NCI-H748 treated with DMSO at 0.1 percent for 48 hours (cell line): ENCODE measurements at places on chromosomes 7 and 10.

DNA sequence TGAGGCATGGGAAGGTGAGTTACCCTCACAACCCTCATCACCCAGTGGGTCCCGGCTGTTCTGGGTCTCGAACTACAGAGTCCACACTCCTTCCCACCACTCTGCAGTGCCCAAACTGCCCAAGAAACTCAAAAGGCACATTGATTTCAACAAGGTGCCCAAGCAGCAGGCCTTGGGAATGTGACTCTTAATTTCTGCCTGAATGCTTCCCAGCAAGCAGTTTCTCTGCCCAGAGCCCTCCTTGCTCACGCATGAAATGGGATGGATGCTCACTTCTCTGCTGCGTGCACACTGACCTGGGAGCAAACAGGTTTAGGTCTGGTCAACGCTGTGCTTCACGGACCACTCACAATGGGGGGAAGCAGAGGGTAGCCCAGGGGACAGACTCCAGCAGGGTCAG, 77.9 kb downstream of the GRB10 start:
- DNase-seq, result no peak

DNA sequence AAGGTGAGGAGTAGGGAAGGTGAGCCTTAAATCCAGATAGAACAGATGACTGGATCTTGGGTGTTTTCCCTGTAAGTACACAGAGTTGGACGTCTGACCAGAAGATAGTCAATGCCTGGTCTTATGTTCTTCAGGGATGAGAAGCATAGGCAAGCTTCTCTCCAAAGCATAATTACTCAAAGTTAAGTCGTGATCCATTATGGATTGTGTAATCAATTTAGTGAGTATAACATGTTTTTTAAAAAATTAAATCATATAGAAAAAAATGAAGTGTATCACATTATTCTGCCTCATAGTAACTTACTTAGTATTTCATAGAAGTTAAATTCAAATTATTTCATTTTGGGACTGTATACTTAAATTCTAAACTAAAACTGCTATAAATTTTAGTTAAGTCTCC, 39.7 kb downstream of the KDM7A start:
- no peak for DNase-seq

DNA sequence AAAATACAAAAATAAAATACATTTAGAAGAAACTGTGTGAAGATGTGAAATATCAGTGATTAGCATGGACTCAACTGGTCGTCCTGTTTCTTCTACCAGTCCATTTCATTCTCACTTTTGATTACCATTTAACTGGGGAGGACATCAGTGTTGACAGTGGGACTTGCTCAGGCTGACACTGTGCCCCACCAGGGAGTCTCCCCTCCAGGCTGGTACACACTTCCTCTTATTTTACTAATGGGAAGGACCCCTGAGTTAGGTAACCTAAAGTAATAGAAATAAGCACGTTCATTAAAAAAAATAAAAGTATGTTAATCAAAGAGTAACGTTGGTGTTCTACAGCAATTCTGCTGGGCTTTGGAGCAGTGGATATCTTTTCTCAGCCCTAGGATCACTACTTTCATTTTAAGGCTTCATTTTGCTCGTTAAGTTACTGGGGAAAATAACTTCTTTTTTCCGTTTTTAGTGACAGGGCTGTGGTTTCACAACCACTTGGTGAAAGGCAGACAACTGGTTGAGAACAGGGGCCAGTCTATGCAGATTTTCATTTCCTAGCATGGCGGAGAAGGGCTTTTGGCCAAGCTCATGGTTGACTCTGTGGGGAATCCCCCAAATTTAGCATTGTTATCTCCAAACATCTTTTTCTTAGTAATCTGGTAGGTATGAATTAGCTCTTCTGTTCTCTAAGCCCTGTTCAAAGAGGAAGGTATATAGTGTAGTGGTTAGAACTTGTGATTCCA, 2.1 kb downstream of the SNX10 start:
- DNase-seq, result no peak

GRCh38 chr7:14751461-14751860, 151.1 kb downstream of the DGKB start:
- no peak for DNase-seq

DNA sequence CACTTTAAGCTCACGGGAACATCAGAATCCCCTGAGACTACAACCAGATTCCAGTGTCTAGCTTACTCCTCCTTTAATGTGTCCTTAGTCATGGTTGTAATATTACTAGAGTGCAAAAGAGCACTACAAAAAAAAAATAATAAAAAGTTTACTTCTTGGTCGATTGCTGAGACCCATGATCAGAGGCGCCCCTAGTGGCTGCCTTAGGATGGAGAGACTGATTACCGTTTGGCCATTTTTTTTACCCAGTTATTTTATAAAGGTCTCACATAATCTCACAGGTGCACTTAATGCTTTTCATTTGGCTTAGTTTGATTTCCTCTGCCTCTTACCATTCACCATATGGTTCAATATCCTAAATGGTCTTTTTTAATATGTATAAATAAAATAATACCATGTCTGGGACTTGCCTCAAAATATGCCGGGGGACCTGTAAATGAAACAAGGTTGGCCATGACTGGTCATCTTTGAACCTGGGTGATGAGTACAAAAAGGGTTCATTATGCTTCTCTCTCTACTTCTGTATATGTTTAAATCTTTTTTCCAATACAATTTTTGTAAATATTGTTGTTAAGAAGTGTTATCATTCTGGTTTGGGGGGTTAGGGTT, 331.5 kb upstream of the NFE2L3 start:
- no peak for DNase-seq

DNA sequence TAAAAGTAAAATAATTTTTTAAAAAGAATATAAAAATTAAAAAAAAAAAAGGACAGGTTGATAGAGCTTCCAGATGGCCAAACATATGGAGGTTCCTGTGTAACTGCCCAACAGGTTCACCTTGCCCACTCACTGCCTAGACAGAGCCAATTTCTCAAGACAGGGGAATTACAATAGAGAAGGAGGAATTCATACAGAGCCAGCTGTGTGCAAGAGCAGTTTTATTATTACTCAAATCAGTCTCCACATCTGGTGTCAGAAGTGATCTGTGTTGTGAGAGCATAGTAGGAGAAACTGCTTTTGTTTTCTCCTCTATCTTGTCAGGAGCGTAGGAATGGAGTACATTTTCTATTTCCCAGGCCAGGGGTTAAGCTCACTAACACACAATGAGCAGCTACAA, 31.0 kb downstream of the C7orf33 start:
- no peak for DNase-seq

DNA sequence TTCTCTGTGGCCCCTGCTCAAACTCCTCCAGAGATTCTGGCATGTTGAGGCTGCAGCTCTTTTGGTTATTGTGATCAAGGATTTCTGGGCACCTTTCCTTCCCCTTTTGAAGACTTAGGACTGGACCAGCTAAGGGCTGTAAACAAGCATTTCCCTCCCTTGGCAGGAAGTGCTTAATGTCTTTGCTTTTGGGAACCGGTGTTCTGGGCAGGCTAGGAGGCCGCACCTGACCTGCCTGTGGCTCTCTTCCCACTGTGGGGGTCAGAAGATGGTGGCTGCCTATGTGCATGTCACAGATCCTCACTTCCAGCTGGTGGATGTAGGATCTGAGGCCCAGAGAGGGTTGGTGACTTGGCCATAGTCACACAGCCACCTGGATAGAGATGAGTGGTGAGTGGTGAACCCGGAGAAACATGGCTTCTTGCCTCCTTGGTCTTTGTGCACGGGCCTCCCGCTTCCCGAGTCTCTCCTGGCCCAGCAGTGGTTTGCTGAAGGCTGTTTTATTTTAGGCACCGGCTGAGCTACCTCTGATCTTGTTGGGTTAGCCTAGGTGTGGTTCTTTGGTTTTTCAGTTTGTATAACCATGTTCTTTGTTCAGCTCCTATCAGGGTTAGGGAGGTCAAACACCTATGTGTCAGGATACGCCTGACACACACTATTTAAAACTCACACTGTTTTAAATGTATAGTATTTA, 82.0 kb downstream of the GRK5 start:
- DNase-seq, result no peak

GRCh38 chr10:11227103-11227502, 209.4 kb downstream of the CELF2 start:
- DNase-seq, result no peak

GRCh38 chr7:154858836-154859537, 143.9 kb downstream of the PAXIP1 start:
- DNase-seq, result no peak

GRCh38 chr7:20199015-20199737, 18.0 kb downstream of the MACC1 start:
- DNase-seq, result peak; percentile 79

GRCh38 chr7:49714182-49714581, 59.3 kb upstream of the VWC2 start:
- DNase-seq, result no peak

DNA sequence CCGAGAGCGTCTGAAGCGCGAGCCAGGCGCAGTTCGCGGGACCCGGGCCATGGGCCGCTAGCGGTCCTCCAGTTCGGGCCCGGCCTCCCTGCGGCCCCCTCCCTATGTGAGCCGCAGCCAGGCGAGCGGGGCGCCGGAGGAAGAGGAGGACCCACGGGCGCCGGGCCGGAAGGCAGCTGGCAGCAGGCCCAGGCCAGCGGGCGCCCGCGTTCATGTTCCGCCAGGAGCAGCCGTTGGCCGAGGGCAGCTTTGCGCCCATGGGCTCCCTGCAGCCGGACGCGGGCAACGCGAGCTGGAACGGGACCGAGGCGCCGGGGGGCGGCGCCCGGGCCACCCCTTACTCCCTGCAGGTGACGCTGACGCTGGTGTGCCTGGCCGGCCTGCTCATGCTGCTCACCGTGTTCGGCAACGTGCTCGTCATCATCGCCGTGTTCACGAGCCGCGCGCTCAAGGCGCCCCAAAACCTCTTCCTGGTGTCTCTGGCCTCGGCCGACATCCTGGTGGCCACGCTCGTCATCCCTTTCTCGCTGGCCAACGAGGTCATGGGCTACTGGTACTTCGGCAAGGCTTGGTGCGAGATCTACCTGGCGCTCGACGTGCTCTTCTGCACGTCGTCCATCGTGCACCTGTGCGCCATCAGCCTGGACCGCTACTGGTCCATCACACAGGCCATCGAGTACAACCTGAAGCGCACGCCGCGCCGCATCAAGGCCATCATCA, 1.1 kb downstream of the ADRA2A start:
- no peak for DNase-seq

DNA sequence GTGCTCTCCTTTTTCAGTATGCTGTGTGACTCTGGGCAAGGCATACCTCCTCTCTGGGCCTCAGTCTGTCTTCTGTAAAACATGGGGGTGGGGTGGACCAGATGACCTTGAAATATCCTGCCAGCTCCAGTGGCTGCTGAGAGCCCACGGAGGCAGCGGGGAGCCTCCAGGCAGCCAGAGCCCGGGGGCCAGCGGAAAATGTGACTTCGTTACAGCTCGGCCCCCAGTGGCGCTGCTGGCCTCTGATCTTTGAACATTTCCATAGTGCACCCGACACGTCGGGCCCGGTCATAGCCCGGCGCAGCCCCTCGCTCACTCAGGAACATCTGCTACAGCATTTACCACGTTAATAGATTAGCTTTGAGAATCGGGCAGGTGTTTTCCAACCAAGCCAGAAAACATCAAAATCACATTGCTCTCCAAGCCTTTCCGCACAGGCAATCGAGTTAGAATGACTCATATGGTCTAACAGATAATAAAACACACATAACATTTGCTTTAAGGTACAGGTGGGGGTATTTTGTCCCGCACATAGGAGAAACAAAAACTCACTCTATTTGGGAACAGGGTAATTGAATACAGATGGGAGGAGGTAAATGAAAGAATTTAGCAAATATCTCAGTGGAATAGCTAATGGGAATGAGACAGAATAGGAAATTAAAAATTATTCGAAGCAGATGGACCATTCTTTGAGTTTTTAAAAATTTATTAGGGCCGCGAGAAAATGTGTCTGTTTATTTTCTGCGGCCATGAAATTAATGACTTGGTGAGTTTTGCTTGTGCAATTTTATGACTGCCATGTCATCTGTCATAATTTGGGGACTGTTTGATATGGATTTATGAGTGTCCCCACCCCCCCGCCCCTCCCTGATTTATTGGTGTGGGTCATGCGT, 26.3 kb upstream of the COMTD1 start:
- DNase-seq, result no peak

GRCh38 chr10:72852508-72852907, 41.0 kb upstream of the OIT3 start:
- no peak for DNase-seq

- peak; percentile 48 for DNase-seq
Observed at GRCh38 chr10:30591249-30591670, 38.3 kb downstream of the LYZL2 start.

GRCh38 chr10:131211965-131212619, 99.4 kb downstream of the TCERG1L start:
- DNase-seq, result no peak

DNA sequence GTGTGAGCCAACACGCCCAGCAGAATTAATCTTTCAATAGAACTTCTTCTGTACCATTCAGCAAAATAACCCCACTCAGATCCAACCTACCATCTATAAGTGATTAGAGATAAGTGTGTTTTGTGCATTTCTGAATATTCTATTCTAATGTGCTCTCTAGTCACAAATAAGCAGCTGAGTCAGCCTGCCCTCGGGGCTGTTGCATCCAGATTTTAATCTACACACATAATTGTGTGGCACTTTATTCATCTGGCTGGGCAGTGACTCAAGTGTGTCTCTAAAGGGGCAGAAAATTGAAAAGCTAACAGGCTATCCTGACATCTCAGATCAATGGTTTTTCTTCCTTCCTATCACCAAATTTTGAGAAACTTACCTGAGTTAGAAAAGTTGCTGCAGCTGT, 60.3 kb downstream of the PRR15 start:
- no peak for DNase-seq

- no peak for DNase-seq
Observed at GRCh38 chr10:15817409-15818046, 42.8 kb downstream of the MINDY3 start.

DNA sequence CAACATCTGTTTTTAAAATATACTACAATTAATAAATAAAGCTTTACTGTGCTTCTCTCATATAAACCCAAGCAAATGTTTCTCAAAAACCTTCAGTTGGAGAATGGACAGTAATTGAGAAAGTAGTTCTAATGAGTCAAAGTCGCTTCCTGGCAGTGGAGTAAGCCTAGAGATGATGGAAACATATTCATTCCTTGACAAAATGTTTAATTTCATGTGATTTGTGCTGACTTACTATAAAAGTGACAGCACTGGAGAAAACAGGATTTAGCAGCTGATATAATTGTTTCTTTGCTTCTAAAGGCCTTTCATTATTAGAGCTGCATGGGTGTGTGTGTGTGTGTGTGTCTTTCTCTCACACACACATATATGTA, 9.0 kb downstream of the ELMO1 start:
- no peak for DNase-seq

DNA sequence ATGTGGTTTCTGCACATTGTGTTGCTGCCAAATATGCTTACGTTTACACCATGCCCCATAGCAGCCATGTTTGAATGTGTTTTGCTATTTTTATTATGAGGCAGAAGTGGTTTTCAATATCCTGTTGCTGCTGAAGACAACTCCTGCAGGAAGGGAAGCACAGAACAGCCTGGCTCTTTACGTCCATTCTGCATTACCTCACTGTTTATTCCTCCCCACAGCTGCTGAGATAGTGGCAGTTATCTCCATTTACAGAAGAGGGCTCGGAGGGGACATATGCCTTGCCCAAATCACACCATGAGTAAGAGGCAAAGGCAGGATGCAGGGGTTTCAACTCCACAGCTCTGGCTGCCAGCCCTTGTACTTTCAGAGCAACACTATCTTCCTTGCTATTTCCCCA, 35.3 kb downstream of the PLPP4 start:
- no peak for DNase-seq

- no peak for DNase-seq
Observed at GRCh38 chr10:113431398-113432160, 121.3 kb upstream of the HABP2 start.
